ENCODE measurements at places on chromosomes 6 and 20.

- no peak for DNase-seq
Observed at GRCh38 chr6:135182071-135183001, 1.2 kb downstream of the MYB start.

- no peak for DNase-seq
Observed at GRCh38 chr20:24868959-24869358, 80.1 kb upstream of the CST7 start.

DNA sequence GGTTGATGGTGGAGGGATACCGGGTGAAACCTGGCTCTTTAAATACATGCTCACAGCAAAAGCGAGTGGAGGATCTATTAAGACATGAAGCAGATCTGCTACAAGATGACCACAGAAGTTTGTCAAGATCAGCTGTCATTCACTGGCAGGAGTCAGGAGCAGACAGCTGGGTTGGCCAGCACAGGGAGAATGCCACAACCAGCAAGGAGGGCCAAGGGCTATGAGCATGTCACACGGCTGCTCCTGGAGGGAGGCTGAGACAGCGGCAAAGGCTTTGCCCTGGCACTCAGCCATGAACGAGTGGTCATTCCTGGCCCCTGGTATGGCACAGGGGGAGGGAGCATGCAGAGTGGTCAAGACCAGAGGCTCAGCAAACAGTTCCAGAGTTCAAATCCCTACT is 77.6 kb downstream of the POPDC3 start:
- no peak for DNase-seq

- DNase-seq, result peak; percentile 93
Observed at GRCh38 chr6:26199057-26199772, 112.0 kb downstream of the HFE start.

- DNase-seq, result no peak
Observed at GRCh38 chr20:18778690-18779392, 34.7 kb upstream of the SCP2D1 start.
